Right lung (tissue), 10 donors: ENCODE measurements at places on chromosomes 16 and 17. TPM values are rescaled to one million over a fixed set of nuclear protein-coding genes. Genes with fewer than 3 reads are reported as not detected.

DNA sequence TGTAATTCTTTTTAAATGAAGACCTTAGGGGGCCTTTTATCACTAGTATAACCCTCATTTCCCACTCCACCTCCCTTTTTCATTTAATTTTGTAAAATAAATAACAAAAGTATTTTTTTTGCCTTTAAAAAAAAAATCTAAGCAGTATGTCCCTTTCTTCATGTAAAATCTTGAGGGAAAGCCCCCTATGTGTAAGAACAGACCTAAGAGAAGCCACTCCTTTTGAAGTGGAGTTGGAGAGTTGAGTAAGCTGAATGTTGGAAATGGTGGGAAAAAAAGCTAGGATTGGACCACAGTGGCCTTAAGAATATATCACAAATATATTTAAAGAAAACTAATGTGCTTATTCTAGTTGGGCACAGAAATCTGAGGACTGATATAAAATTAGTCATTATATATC, 44.5 kb upstream of the INTS2 start:
- DNase-seq = no peak

DNA sequence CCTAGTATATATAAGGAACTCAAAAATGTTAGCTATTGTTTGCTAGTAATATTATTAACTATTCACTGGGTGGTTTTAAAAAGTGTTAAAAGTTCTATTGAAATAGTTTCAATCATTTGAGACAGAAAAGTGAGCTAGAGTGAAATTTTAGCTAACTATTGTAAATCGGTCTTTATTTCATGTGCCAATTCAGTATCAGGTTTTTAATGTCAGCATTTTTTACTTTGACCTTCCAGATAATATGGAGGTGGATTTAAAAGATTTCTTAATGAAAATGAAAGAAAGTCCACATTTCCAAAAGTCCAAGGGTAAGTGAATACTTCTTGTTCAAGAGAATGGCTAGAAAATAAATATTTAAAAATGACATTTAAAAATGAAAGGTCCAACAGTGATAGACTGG, 90.9 kb downstream of the EFCAB13 start:
- DNase-seq = no peak

DNA sequence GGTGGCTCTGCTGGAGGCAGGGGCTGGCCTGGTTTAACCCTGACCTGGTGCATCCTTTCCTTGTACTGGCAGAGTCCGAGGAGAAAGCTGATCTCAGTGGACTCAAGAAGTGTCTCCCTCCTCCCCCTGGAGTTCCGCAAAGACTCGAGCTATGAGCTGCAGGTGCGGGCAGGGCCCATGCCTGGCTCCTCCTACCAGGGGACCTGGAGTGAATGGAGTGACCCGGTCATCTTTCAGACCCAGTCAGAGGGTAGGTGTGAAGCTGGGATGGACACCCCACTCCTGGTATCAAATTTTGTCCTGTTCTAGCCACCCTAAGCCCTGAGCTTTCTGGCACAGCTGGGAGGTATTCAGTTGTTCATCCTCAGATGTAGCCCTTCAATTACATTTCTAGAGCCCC, 42.5 kb downstream of the IL21R start:
- no peak for DNase-seq

- no peak for DNase-seq
These were observed 9.8 kb downstream of the ITGAL start for GRCh38 chr16:30482366-30482765.

GRCh38 chr16:77674888-77675287, 47.4 kb upstream of the NUDT7 start:
- DNase-seq = no peak

DNA sequence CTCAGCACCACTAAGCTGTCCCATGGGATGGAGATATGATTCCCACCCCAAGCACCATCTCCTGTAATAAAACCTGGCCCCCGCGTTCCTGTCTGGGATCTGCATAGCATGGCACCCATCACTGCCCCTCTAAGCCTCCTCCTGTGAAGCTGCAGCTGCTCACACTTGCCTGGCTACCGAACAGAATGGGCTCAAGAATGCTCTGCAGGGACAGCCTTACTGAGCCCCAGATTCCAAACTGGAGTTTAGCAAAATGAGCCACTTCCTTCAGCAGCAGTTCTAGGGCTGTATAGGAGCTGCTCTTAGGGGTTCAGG, 256.1 kb downstream of the CPPED1 start:
- no peak for DNase-seq

- no peak for DNase-seq
These were observed 45.2 kb downstream of the SLC6A2 start for GRCh38 chr16:55700961-55701360.

DNA sequence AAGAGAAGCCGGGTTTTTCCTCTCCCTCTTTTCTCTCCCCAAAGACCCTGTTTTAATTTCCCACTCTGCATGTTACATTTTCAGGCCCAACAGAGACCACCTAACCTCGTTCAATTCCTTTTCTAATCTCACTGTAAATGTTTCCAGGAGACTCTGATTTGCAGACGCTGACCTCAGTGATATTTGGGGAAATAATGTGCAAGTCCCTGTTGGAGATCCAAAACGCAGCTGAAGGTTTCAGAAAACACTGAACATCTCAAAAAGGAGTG, 386.6 kb downstream of the NPIPA8 start:
- no peak for DNase-seq

DNA sequence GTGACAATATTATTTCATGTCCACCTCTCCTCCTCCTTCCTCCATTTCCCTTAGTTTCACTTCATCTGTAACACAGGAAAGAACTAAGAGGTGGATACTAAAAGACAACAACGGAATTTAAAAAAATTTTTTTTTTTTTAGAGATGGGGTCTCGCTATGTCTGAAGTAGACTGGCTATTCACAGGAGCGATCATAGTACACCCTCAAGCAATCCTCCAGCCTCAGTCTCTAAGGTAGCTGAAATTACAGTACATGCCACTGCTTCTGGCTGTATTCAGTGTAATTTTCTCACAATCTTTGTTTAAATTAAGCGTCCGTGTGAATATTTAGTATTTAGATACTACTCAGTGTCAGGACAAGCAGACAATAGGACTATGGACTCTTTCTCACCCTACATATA, 35.6 kb downstream of the FBXL20 start:
- DNase-seq = no peak

DNA sequence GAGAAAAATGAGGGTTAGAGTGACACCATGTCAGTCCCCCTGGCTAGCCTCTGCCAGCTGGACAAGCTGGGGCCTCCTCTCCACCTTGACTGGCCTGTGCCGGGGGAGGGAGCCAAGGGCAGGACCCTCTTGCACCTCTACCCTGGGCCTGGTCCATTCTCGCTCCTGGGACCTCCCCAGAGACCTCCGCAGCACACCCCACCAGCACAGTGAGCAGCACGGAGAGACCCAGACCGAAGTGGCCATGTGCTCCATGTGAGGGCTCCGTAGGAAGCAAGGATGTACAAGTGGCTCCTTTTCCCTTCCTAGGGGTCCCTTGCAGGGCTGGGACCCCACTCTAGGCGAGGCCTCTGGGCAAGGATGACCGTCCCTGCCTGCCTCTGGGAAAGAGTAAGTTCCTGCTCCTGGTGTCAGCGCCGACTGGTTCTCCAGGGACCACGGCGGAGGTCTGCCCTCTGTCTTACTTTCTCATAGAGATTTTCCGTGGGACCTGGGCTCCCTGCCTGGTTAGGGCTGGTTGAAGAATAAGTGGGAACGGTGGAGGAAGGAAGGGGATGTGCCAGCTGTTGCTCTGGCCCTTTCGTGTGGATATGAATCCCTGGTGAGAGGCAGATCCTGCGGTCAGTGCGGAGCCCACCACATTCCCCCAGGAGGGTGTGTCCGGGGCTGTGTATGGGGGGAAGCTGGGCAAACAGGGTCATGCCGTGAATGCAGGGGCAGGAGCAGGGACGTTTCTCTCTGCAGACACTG, 124.2 kb downstream of the METRNL start:
- DNase-seq = no peak

- no peak for DNase-seq
These were observed 143.2 kb downstream of the NPIPB5 start for GRCh38 chr16:22653876-22654275.

- DNase-seq = no peak
These were observed 4.1 kb downstream of the CAPN15 start for GRCh38 chr16:531494-532125.

CDRT15L2 gene
- not detected for polyA plus RNA-seq

MARVELD3 gene
- polyA plus RNA-seq = 7.7 TPM

KIF18B gene
- polyA plus RNA-seq = 22.9 TPM
